ENCODE measurements at places on chromosomes 7 and 10.

DNA sequence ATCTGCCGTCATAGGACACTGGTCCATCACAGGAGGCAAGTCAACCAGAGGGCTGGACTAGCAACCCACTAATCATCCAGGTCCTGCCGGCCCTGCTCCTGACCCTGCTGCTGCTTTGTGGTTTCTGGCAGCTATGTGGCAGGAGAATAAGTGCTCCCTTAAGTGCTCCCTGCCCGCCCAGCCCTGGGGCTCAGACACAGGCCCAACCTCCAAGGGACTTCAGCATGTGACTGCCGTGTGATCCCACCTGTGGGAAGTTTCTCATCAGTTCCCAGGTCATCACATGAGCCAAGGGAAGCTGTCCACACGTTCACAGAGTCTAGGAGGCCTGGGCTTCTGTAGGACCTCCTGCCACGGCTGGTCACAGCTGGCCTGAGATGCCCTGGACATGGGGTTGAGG, 34.2 kb upstream of the ZNF488 start:
- no peak for DNase-seq

GRCh38 chr10:122852261-122852660, 6.6 kb upstream of the CUZD1 start:
- DNase-seq, result no peak

DNA sequence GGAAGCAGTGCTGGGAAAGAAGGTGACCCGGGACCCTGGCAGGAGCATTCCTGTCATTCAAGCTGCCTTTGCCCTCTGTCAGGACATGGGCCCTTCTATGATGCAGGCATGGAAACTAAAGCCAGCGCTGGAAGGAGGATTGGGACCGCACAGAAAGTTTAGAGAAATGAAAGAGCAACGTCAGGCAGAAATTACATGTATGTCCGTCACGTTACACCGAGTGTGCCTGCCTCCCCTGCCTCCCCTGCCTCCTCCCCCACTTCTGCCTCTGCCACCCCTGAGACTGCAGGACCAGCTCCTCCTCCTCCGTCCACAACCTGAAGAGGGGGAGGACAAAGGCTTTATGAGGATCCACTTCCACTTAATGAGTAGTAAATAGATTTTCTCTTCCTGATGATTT, 13.9 kb upstream of the PWWP2B start:
- no peak for DNase-seq

DNA sequence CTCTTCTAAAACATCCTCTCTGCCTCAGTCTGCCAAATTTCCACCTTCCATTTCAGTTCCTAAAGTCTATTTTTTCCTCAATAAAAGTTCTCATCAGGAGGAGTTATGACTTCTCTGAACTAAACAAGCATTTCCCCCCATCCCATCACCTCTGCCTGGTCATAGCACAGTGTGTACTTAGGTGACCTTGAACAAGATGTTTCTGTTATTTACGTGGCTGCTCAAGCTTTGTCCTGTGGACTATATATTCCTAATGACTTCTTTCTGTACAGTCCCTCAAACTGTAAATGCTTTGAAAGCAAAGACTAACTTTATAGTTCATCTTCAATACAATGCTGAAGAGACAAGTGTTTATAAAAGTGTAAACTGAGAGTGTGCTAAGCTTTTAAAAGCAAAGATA, 166.9 kb downstream of the CPEB3 start:
- no peak for DNase-seq

- DNase-seq, result no peak
Measured at GRCh38 chr7:92002720-92003119, 62.1 kb downstream of the AKAP9 start.

DNA sequence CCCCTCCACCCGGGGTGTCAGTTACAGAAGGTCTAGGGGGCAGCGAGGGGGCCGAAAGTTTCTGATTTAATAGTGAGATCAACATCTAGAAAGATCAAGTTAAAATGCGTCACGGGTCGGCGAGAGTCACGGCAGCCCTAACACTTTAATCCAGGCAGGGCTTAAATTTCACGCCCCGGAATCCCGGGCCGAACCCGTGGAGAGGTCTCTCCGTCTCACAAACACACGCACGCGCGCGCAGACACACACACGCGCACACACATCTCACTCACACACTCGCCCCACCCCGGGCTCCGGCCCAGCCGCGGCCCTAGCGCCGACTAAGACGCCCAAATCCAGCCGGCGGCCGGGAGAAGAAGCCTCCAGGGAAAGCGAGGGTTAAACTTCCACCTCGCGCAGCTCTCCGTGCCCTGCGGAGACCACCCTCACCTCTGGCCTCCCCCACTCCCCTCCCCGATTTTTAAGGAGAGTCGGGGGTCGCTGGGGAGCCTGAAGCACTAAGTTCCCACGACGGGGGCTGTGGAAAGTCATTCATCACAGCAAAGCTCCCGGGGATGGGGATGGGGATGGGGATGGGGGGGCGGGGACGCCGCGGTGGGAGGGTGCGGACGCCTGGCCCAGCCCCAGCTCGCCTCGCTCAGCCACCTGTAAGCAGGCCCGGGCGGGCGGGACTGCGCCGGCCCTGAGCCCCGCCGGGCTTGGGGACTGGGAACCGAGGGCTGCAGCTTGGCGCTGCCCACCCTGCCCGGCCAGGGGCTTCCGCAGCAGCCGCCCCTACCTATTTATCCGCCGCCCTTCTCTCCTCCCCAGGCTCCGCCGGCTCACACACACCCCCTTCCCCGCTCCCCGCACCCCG, 1.6 kb downstream of the PDGFA start:
- DNase-seq, result no peak

DNA sequence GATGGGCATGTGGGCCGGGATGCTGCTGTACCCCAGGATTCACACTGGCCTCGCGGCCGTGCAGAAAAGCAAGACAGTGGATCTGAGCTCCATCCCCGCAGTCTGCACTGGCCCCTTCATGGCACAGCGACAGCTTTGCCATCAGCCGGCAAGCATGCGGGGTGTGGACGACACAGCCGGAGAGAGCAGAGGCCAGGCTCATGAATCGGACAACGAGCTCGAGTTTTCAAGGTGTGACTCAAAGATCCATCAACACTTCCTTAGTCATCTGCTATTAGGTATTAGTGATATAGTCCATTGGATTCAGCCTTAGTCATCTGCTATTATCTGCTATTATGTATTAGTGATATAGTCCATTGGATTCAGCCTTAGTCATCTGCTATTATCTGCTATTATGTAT, 254.7 kb downstream of the KLF6 start:
- no peak for DNase-seq

GRCh38 chr7:48083114-48083830, 5.8 kb upstream of the UPP1 start:
- DNase-seq, result no peak

DNA sequence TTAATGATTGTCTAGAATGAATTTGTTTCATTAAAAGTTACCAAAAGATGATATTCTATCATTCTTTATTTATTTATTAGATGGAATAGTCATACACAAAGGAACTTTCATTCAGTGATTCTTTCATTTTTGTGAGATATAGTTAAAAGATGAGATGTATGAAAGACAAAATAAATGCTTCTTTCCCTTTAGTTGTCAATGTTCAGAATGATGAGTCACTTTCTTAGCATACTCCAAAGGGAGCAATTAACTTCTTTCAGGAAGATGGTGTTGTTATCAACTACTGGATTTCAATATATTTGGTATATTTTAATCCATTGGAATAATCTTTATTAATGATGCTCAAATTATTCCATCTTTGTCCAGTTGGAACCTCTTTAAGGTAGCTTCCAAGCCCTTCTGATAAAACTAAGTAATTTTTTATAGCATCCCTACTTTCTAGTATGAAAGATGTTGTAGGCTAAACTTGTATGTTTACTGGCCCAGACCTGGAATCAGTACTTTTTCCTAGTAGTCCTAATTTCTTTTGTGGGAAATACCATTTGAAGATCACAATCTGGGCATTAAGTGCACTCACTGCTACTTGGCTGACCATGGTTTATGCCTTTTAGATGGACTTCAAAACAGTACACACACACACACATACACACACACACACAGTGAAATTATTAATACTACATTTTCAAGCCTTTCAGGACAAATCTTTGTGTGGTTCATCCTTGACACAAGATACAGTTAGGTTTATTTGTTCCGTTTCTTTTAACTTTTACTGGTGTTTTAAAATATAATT, 2.5 kb downstream of the GIMAP7 start:
- DNase-seq, result no peak

DNA sequence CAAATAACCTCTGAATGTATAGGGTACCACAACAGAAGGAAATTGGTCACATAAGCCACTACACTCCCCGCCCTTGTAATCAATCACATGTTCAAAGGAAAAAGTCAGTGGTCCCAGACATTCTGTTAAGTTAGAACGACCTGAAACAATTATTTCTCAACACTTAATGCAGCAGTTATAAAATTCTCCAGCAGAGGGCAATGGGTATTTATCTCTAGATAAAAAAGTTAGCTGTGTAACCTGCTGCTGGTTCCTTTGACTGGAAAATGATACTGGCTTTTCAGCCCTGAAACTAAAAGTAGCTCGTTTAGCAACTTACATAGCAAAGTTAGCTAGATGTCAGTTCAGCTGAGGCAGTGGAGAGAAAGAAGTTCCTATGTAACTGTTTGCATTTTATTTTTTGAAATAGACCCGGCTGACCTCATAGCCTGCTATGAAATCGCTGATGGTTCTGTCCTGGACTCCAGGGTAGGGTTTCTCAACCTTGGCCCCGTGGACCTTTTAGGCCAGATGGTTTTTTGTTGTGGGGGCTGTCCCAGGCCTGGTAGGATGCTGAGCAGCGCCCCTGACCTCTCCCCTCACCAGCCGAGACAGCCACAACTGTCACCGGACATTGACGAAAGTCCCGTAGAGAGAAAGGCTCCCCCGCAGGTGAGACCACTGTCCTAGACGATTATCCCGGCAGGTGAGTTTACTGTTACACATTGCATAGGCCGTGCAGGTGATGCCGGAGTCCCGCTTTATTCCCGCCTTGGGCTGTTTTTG, 40.2 kb upstream of the PROSER2 start:
- DNase-seq, result no peak

DNA sequence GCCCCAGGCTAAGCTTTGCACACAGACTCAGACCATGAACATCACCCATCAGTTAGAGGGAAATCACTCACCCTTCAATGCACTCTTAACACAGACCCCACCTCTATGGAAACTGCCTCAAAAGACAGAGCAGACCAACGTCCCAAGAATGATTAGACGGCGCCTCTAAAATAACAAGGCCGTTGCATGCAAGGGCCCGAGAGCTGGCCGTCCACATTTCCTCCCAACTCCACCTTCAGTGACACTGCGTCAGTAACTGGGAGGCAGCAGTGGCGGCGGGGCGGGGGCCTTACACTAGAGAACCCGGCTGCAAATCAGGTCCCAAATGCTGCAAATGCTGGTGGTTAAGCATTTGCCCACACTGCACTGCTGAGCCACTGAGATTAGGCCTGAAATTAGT, 115.0 kb downstream of the PTPRN2 start:
- DNase-seq, result no peak

DNA sequence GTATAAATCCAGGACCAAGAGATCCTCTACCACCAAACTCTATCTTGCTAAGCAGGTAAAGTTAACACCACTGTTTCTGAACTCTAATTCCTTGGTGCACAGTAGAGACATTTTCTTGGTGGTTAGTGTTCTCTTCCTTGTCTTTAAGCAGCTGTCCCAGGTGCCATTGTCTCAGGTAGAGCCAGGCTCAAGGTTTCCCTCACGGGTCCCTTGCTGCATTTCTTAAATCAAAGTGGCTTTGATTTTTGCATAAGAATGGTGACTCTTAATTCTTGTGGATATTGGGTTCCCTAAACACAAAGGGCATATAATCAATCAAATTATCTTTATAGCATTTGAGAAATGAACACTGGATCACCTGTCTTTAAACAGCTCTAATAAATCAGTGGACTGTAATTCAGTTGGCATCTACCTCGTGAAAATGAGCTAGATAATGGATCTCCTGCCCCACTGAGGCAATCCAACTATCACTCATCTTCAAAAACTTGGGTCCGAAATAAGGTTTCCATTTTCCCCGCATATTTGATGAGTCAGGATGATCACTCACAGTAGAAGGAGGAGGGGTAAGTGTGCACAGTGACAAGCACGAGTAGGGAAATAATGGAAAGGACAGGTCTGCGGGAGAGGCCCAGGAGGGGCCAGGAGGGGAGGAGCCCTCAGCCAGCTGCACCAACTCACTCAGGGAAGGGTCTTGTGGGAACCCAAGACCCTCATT, 2.4 kb downstream of the ABCC2 start:
- DNase-seq, result no peak

DNA sequence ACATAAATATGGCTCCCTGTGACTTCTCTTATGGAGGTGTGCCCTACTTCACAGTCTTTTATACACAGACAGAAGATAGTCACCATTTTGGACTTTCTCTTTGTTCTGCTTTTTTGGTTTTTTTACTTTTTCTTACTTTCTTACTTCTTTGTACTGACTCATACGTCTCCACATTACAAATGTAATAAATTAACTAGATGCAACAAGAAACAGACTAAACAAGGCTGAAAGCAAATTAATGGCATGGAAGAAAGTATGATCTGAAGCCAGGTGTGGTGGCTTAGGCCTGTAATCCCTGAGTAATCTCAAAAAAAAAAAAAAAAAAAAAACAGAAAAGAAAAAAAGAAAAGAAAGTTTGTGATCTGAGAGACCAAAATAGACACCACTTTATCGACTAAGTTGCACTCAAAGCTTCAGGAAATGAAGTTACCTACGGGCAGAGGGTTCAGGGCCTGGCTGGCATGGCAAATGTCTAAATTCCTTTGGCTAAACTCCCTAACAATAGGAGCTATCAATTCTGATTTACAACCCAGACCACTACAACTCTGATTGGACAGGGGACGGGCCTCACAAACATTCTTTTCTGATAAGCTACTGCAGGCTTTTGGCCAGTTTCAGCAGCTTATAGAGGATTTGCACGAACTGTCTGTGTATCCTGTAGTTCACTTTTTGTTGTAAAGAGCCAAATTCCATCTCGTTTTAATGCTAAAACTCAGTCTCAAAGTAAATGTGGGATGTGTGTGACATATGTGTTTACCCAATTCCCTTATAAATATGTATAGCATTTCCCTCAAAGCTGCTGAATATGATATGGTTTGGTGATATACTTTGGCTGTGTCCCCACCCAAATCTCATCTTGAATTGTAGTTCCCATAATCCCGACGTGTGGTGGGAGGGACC, 129.1 kb downstream of the SEPTIN14 start:
- no peak for DNase-seq

DNA sequence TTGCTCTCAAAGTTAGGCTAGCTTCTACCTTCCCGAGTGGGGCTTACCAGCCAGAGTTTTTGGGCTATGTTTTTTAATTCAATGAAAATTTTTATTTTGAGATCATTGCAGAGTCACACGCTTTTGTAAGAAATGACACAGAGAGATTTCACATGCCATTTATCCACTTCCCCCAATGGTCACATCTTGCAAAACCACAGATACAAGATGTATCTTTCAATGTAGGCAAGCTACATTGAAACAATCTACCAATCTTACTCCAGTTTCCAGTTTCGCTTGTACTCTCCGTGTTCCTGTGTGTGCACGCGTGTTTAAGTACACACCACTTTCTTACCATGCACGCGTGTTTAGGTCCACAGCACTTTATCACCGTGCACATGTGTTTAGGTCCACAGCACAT, 89.4 kb upstream of the LEP start:
- no peak for DNase-seq

DNA sequence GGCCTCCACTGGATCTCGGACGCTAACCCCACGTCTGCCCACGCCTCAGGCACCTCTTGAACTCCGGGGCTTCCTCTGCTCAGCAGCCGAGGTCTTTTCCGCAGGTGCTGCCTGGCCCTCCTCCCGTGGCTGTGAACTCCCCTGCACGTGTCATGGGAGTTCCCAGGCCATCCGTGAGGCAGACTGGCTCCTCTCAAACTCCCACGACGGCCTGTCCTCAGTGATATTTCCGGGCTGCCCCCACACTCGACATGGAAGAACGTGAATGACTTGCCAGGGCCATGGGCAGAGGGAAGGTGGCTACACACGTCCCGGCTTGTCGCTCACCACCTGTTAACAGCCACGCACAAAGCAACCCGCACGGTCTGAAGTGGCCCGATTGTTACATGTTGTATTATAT, 110.9 kb downstream of the ADARB2 start:
- DNase-seq, result no peak
